ENCODE measurements at places on chromosomes 16 and 17. TPM values are rescaled to one million over a fixed set of nuclear protein-coding genes. Genes with fewer than 3 reads are reported as not detected.

DNA sequence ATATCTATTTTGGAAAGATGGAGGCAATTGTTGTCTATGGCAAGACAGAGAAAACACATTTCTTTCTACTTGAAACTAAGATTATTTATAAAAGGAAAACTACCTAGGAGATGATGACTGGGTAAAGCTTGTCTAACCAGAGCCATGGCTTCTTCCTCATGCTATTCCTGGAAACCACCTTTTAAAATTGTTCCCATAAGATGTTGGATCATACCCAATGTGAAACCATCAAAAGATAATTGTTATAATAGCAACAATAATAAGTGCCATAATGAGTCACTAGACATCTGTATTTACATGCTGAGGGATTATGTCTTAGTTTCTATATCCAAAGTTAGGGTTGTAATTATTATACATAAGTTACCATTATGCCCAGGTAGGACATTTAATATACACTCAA is 428.4 kb downstream of the KCNJ2 start:
- DNase-seq = no peak

COX6A2 gene
- not detected for total RNA-seq

DRG2 gene
- total RNA-seq = 35.1 TPM

METTL2A gene
- total RNA-seq = 17.6 TPM
